ENCODE measurements at places on chromosomes 7 and 10. TPM values are rescaled to one million over a fixed set of nuclear protein-coding genes. Genes with fewer than 3 reads are reported as not detected.

The ANKRD22 gene
- total RNA-seq: not detected

The OPN1SW gene
- total RNA-seq: not detected

The ASB15 gene
- total RNA-seq: not detected

The C10orf62 gene
- not detected for total RNA-seq

The UTF1 gene
- not detected for total RNA-seq

- no peak for DNase-seq
- no peak overlapping the region for H3K27ac ChIP-seq
- H3K4me3 ChIP-seq: no peak overlapping the region
- no peaks in the 10 kb centered on the region for H3K36me3 ChIP-seq
- H3K27me3 ChIP-seq: peaks cover 29% of the 10 kb centered on the region
Measured at GRCh38 chr7:157675427-157675927, 338.7 kb downstream of the DNAJB6 start.

GRCh38 chr10:1660386-1660785 lies 76.9 kb downstream of the ADARB2 start:
- no peaks in the 10 kb centered on the region for H3K36me3 ChIP-seq
- H3K4me1 ChIP-seq: peaks cover 5% of the 10 kb centered on the region
- no peaks in the 10 kb centered on the region for H3K27me3 ChIP-seq
- no peak overlapping the region for H3K4me3 ChIP-seq

DNA sequence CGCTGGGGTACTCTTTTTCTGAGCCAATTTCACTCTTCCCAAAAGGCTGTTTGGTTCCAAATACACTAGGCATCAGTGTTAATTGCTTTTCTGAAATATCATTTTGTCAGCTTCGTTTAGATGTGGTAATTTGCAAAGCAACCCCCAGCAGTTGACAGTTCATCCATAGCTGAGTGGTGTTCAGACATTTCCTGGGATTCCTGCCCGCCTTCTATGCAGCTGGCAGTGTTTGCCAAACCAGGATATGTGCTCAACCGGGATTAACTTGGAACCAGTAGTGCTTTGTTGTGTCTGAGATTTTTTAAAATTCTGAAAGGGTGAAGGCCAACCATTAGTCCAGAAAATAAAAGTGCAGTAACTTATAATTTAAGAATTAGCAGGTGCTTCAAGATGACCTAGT lies 25.2 kb upstream of the MKLN1 start:
- H3K27ac ChIP-seq: no peak overlapping the region
- H3K27me3 ChIP-seq: no peaks in the 10 kb centered on the region
- no peak for DNase-seq
- H3K36me3 ChIP-seq: no peaks in the 10 kb centered on the region

DNA sequence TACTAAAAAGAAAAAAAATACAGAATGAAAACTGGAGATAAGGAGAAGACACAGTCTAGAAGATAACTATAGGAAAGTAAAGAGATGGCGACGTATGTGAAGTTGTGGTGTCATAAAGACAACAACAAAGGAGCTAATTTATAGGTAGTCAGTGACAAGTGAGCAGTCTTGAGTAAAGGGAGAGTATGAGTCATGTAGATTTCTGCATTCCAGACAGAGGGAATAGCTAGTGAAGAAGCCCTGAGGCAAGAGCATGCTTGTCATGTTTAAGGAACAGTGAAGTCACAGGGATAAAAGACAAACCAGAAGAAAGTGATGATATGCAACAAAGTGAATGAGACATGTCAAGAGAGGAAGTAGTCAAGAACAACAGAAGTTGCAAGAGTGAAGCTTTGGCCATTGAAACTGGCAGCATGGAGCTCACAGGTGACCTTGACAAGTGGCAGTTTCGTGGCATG lies 2.3 kb upstream of the MIOS start:
- H3K27me3 ChIP-seq: no peaks in the 10 kb centered on the region
- no peak overlapping the region for H3K4me3 ChIP-seq
- no peaks in the 10 kb centered on the region for H3K36me3 ChIP-seq
- H3K27ac ChIP-seq: no peak overlapping the region

DNA sequence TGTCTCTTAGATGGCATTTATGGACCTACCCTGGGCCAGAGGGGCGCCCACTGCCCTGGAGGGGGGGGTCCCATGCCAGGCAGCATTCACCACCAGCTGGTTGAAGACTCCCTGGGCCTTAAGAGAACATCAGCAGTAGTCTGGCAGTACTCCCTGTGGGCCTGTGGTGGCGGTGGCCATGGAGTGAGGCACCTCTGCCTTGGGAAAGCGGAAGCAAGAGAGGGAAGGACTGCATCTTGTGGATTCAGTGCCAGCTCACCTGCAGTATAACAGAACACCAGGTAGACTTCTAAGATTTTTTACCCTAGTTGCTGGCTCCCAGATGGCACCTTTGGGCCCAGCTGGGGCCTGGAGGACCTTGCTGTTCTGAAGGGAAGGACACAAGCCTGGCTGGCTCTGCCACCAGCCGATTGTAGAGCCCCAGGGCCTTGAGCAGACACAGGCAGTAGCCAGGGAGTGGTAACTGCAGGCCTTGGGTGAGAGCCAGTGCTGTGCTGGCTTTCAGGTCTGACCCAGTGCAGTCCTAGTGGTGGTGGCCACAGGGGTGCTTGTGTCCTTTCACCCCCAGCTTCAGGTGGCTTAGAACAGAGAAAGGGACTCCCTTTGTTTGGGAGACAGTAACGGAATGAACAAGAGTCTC lies 15.8 kb downstream of the PLAC9 start:
- peaks cover 17% of the 10 kb centered on the region for H3K4me1 ChIP-seq
- H3K4me3 ChIP-seq: no peak overlapping the region
- no peaks in the 10 kb centered on the region for H3K27me3 ChIP-seq
- peaks cover 34% of the 10 kb centered on the region for H3K36me3 ChIP-seq
- DNase-seq: no peak

DNA sequence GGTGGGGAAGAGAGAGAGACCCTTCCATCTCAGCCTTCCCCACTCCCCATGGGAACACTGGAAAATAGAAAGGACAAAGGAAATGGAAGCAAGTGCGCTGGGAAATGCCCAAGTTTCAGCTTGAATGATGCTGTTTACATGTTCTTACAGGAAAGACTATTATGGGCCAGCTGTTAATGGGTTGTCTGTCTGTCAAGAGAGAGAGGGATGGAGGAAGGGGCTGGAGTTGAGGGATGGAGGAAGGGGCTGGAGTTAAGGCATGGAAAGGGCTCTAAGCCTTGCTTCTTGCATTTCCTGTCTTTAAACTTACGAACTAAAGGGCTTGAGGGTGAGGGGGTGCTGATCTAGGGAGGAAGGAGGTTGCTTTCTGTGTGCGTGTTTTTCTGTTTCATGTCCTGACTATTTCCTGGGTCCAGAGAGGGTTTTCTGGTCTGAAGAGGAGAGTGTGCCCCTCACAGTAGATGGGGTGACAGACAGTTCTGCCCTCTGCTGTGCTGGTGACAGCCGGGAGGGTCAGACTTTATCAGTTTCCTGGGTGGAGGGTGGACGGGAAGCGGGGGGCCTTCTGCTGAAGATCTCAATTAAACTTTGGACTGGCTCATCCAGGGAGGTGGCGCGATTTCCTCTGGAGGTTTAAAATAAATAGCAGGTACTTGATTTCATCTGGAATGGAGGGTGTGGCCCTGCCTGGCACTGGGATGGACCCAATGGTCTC lies 30.5 kb downstream of the GRK5 start:
- no peaks in the 10 kb centered on the region for H3K27me3 ChIP-seq
- H3K4me1 ChIP-seq: peaks cover 15% of the 10 kb centered on the region
- no peak for DNase-seq
- H3K27ac ChIP-seq: no peak overlapping the region

GRCh38 chr10:128943111-128943510 lies 523.9 kb upstream of the MGMT start:
- H3K4me1 ChIP-seq: no peaks in the 10 kb centered on the region
- no peak overlapping the region for H3K4me3 ChIP-seq
- no peaks in the 10 kb centered on the region for H3K36me3 ChIP-seq
- no peak overlapping the region for H3K27ac ChIP-seq

DNA sequence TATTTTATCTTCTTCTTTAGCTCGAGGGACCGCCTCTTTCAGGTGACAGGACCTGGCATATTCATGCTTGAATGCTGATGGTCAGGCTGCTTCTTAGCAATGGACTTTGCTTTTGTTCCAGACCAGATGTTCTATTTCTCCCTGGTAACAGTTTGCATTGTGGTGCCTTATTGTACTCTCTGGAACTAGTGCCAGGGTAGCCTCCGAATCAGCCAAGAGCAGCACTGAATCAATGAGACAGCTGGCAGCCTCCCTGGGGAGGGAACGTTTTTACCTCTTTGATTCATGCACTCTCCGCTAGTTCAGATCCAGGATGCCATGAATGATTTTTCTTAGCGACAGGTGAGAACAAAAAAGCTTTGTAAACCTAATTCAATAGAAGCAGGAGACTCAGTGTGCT lies 54.1 kb upstream of the NXPH1 start:
- no peak for DNase-seq
- H3K27ac ChIP-seq: no peak overlapping the region
- no peaks in the 10 kb centered on the region for H3K4me1 ChIP-seq
- H3K27me3 ChIP-seq: no peaks in the 10 kb centered on the region

DNA sequence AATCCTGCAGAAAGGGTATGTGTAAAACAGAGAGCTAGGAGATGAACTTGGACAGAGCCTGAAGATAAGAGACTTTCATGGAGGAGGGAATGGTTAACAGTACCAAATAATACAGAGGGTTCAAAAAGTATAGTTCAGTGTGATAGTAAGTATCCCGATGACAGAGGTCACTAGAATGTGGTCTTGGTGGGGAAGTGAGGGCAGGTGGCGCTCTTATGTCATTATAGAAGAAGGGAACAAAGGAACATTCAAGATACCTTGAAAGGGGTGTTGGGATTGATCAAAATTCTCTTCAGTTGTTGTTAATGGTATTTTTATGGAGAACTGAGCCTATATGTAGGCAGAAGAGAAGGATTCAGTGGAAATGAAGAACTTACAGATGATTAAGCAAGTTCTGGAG lies 312.5 kb downstream of the SUGCT start:
- H3K4me3 ChIP-seq: no peak overlapping the region
- no peaks in the 10 kb centered on the region for H3K4me1 ChIP-seq
- H3K36me3 ChIP-seq: no peaks in the 10 kb centered on the region
- no peak overlapping the region for H3K27ac ChIP-seq

- H3K27ac ChIP-seq: no peak overlapping the region
- no peaks in the 10 kb centered on the region for H3K36me3 ChIP-seq
- no peak overlapping the region for H3K4me3 ChIP-seq
- DNase-seq: no peak
- H3K4me1 ChIP-seq: no peaks in the 10 kb centered on the region
Measured at GRCh38 chr7:11950942-11951341, 118.9 kb upstream of the THSD7A start.

DNA sequence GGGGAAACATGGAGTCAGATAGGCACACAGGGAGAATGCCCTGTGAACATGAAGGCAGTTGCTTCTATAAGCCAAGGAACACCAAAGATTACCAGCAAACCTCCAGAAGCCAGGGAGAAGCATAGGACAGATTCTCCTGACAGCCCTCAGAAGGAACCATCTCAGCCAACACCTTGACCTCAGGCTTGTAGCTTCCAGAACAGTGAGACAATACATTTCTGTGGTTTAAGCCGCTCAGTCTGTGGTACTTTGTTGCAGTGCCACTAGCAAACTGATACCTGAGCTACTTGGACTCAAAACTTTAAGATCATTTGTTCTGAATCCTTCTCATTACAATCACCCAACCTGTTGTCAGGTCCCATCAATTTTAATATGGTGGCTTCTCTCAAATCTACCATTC lies 31.2 kb downstream of the ABLIM1 start:
- H3K4me1 ChIP-seq: peaks cover 7% of the 10 kb centered on the region
- no peak overlapping the region for H3K4me3 ChIP-seq
- H3K27ac ChIP-seq: no peak overlapping the region
- peaks cover 6% of the 10 kb centered on the region for H3K27me3 ChIP-seq
- DNase-seq: no peak

DNA sequence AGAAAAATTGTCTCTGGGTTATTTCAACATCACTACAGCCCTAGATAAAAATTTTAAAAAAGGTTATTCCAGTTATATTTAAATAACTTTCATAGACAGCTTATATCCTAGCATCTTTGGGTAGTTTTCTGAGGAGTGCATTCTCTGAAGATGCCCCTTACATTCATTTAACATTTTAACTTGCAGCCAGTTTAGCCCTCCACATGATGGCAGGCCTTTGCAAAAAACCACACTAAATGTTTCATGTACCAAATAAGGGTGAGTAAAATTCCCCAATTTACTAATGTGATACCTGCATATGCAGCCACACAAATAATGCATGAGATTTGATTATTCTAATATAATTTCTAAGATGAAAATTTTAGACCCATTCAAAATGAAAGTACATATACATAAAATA lies 108.4 kb upstream of the ZWINT start:
- no peaks in the 10 kb centered on the region for H3K36me3 ChIP-seq
- H3K4me1 ChIP-seq: no peaks in the 10 kb centered on the region
- H3K27ac ChIP-seq: no peak overlapping the region
- no peaks in the 10 kb centered on the region for H3K27me3 ChIP-seq
- H3K4me3 ChIP-seq: no peak overlapping the region

DNA sequence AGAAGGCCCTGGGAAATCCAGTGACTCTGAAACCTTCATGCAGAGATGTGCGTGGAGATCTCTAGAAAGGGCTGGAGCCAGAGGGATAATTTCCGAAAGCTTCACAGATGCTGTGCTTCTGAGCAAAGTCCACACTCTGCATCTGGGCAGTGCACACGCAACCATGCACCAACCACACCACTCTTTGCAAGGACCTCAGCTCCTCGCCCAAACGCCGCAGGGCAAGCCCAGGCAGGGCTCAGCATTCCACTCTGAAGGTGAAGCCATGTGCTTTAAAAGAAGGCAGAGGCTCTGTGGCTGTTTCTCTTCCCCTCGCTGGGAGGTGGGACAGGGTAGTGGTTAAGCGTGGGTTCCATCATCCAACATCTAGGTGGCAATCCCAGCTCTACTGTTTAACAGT lies 48.4 kb downstream of the ASB13 start:
- no peaks in the 10 kb centered on the region for H3K27me3 ChIP-seq
- no peaks in the 10 kb centered on the region for H3K36me3 ChIP-seq
- no peak overlapping the region for H3K4me3 ChIP-seq
- no peak for DNase-seq
- no peak overlapping the region for H3K27ac ChIP-seq
- peaks cover 3% of the 10 kb centered on the region for H3K4me1 ChIP-seq

GRCh38 chr7:157568770-157569584 lies 232.2 kb downstream of the DNAJB6 start:
- H3K4me1 ChIP-seq: peaks cover 24% of the 10 kb centered on the region
- no peaks in the 10 kb centered on the region for H3K36me3 ChIP-seq
- peak overlapping the region; percentile 62 for H3K4me3 ChIP-seq
- H3K27me3 ChIP-seq: no peaks in the 10 kb centered on the region
- peak; percentile 67 for DNase-seq

GRCh38 chr10:133617196-133617595 lies 9.4 kb downstream of the FRG2B start:
- no peaks in the 10 kb centered on the region for H3K36me3 ChIP-seq
- DNase-seq: no peak
- peaks cover 14% of the 10 kb centered on the region for H3K27me3 ChIP-seq
- no peak overlapping the region for H3K27ac ChIP-seq
- no peak overlapping the region for H3K4me3 ChIP-seq

DNA sequence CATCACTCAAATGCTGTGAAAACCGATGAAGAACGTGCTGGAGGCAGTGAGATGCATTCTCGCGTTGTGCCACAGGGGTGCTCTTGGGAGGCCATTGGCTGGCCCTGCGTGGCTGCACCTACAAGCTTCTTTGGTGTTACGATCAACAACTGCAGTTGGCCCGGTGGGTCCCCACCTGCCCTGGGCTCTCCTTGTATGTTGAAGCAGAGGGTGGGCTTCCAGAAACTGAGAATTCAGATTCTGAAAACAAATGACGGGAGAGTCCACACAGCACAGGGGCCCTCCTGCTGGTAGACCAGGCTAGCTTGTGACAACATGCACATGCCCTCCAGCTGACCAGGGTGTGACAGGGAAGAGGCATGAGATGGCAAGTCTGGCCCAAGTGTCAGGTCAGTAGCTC lies 23.7 kb upstream of the DDC start:
- no peaks in the 10 kb centered on the region for H3K4me1 ChIP-seq
- H3K36me3 ChIP-seq: no peaks in the 10 kb centered on the region
- no peaks in the 10 kb centered on the region for H3K27me3 ChIP-seq
- no peak overlapping the region for H3K27ac ChIP-seq
